ENCODE measurements at places on chromosomes 4 and X. TPM values are rescaled to one million over a fixed set of nuclear protein-coding genes. Genes with fewer than 3 reads are reported as not detected.

Gene GRIA2
- total RNA-seq, result 0.54 TPM

Gene TMEM156
- 3.5 TPM for total RNA-seq

Gene MBNL3
- 34.5 TPM for total RNA-seq

Gene NIPAL1
- total RNA-seq, result 6.9 TPM

Gene CT45A6
- total RNA-seq, result not detected

Gene PNCK
- 1.5 TPM for total RNA-seq

Gene SYN1
- total RNA-seq, result 0.85 TPM

Gene TEX13B
- not detected for total RNA-seq

Gene USP9X
- 86.8 TPM for total RNA-seq

Gene NHSL2
- 10.8 TPM for total RNA-seq

Gene IL2RG
- total RNA-seq, result 15.0 TPM

Gene CXCL1
- total RNA-seq, result 29.7 TPM

Gene TMPRSS11F
- total RNA-seq, result not detected

DNA sequence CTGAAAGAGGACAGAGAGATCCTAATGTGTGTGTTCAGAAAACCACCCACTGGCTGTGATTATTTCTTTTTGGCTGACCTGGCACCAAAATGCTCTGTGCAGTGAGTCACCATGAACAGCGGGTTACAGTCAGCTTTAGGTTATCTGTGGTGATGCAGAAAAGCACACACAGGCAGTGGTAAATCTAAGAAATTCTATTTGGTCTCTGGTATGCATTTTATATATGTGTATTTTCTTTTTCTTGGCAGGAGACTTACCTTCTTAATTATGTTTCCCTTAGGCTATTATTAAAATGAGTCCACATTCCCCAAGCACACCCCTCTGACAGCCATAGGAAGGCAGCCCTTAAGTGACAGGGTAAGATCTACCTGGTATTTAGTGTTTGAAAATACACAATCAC lies 79.1 kb upstream of the TFDP3 start:
- no peak for DNase-seq

DNA sequence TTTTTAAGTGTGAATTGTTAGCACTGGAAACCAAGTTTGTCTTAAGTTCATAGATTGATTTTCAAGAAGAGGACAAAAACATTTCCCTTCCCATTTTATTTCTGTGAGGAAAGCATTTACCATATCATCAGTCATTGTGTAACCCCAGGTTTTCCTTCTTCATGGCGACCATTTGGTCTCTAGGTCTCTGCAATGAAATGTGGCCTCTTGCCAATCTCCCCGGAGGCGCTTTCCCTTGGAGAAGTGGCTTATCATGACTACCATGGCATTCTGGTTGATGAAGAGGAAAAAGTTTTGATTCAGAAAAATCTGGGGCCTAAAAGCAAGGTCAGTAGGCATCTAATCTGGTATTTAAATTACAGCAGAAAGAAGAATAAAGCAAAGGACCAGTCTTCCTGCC lies 54.4 kb downstream of the ADD1 start:
- DNase-seq, result no peak

DNA sequence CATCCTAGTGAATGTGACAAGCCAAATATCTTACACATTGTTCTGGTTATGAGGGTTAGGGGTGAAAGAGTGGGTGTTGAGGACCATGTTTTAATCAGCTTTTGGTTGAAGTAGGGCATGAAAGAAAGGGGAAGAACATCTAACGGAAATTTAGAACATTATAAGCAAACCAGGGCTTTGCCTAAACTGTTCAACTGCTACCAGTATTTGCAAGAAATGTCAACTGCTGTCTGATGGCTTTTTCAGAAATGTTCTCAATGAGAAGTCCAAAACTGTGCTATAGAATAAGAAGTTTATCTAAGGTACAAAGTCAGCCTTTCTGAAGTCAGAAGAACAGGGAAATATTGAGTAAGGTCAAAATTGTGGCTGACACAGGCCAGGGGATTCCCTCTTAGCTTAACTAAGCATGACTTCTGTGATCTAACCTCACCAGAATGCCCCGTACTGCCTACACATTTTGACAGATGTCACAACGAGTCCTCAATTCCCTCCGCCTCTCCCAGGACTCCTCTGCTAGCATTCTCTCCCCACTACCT lies 67.1 kb downstream of the DTHD1 start:
- no peak for DNase-seq

- DNase-seq, result no peak
These were observed 74.7 kb upstream of the SMAD1 start for GRCh38 chr4:145406970-145407369.

- DNase-seq, result no peak
These were observed 60.9 kb downstream of the ANAPC4 start for GRCh38 chr4:25437926-25438325.

DNA sequence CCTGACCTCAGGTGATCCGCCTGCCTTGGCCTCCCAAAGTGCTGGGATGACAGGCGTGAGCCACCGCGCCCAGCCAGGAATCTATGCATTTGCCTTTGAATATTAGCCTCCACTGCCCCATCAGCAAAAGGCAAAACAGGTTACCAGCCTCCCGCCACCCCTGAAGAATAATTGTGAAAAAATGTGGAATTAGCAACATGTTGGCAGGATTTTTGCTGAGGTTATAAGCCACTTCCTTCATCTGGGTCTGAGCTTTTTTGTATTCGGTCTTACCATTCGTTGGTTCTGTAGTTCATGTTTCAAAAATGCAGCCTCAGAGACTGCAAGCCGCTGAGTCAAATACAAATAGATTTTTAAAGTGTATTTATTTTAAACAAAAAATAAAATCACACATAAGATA lies 44.2 kb upstream of the SHOX start:
- DNase-seq, result no peak

DNA sequence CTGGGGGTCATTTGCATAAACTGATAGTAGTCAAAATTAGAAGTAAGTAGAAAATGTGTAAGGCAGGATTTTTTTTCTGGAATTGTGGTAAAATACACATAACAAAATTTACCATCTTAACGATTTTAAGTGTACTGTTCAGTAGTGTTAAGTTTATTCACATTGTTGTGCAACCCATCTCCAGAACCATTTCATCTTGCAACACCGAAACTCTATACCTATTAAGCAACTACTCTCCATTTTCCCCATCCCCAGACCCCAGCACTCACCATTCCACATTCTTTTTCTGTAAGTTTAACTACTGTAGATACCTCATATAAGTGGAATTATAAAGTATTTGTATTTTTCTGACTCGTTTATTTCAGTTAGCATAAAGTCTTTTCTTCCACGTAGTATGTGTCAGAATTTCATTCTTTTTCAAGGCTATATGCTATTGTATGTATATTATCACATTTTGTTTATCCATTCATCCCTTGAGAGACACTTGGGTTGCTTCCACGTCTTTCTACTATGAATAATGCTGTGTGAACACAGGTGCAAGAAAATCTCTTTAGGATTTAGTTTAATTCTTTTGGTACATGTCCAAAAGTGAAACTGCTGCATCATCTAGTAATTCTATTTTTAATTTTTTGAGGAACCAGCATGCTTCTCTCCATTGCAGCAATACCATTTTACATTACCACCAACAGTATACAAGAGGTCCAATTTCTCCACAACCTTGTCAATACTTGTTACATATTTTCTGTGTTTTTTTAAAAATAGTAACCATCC lies 39.1 kb upstream of the NSUN7 start:
- no peak for DNase-seq

GRCh38 chr4:38005637-38006036 lies 45.4 kb downstream of the PTTG2 start:
- no peak for DNase-seq

DNA sequence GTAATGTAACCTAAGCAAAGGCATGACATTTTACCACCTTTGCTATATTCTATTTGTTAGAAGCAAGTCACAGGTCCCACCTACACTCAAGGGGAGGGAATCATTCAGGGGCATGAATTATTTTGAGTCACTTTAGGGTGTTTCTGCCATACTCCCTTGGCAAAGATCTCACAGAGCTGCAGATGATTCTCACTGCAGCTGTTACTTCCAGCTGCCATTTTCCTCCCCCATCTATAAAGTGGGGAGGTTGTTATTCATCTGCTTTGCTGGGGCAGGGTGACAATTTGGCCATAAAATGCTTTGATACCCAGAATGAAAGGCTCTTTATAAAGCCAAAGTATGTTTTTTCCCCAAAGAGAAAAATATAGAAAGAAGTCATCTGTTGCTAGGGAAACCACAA lies 136.5 kb upstream of the SMIM31 start:
- no peak for DNase-seq

- DNase-seq, result no peak
These were observed 94.6 kb downstream of the SYNPO2 start for GRCh38 chr4:118983293-118983692.

DNA sequence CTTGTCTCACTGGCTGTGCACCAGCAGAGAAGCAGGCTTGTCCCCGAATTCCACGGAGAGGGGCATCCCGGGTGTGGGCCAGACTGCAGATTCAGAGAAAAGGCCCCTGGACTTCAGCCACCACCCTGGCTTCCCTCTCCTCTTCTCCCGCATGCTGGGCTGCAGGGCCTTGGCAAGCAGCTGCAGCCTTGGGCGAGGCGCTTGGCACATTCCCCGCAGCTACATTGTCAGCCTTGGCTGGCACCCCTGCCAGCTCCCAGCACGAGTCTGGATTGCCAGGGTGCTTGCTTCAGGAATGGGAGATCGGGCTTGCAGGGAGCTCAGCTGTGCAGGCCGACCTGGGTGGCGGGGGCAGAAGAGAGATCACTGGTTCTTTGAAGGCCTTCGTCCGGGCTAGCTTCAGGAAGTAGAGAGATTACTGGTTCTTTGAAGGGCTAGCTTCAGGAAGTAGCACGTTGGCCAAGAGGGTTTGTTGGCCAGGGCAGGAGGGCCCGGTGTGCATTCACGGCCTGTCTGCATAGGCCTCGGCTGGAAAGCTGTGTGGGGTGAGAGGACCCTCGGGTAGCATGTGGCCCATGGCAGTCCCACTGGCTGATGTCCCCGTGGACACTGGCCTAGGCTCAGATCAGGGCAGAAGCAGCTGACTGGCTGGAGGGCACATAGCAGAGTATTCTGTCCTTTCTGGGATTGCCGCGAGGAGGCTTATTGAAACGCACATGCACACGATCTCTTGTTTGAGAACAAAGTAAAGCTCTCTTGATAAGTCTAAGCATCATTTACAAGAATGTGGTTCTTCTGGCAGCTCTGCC lies 2.7 kb downstream of the ABCD1 start:
- no peak for DNase-seq

GRCh38 chr4:175339100-175339707 lies 421.0 kb downstream of the ADAM29 start:
- DNase-seq, result no peak

GRCh38 chrX:21806691-21807090 lies 32.7 kb upstream of the MBTPS2 start:
- no peak for DNase-seq

- DNase-seq, result no peak
These were observed 2563.6 kb downstream of the PCDH7 start for GRCh38 chr4:33283818-33284217.

GRCh38 chrX:21656587-21657317 lies 1.4 kb downstream of the KLHL34 start:
- DNase-seq, result no peak

- no peak for DNase-seq
These were observed 106.6 kb downstream of the CRLF2 start for GRCh38 chrX:1105671-1106419.

DNA sequence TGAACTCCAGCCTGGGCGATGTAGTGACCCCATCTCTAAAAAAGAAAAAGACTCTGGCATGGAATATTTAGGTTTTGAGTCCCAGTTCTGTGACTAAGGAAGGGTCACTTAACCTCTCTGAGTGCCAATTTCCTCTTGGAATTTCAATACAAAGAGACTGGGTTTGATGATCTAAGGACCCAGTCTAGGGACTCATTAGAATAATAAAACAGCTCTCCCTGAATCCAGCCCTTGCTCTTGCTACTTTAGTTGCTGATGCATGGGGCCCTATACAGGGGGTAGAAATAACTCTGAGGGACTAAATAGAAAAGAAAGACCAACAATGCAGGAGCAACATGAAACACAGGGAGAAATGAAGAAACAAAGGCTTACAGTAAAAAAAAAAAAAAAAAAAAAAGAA lies 12.6 kb downstream of the C4orf54 start:
- no peak for DNase-seq

DNA sequence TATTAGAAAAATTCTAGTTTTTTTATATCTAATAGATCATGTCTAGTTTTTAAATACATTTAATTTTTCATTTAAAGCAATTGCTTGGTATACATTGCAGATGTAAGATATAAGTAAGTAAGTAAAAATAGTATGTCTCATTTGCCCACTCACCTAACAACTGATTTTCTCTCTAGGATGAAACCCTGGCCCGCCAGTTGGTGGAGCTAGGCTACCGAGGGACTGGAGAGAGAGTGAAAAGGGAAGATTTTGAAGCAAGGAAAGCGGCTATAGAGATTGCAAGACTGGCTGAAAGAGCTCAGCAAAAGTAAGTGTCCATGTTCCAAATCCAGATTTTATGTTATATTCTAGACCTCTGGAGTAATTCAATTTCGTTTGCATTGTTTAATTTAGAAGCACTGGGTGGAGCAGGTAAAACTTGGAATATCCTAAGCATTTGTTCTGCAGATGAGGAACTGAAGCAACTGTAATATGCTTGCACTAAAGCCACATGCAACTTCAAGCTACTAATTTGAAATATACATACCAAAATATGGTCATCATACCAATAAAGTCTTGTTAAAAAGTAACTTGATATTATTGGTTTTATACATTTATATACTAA lies 27.1 kb downstream of the CFAP299 start:
- DNase-seq, result peak; percentile 66

DNA sequence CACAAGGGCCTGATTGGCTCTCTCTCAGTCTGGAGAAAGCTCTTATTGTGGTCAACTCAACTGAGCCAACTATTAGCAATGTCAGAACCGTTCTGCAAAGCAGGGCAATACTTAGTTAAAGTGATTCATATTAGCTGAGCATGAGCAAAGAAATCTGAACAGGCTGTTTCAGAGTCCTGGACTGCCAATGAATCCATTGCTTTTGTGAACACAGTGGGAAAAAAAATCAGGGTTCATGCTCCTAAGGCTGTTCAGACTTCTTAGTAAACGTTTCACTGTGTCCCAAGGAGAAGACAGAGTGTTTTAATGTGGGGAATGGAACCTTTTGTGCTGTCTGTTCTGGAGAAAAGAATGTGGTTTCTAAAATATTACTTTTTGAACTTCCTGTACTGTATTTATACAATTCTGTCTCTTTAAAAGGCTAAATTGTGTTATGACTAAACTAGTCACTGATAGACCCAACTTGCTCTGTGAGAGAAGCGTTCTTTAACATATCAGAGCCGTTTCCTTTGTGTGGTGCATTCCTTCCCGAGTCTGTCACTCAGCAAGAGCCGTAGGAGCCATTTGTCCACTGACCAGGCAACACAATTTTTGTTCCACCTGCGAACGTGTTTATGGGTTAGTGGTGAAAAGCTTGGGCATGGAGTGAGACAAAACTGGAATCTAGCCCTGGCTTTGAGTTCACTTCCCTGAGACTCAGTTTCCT lies 366.1 kb downstream of the FBXO8 start:
- no peak for DNase-seq

DNA sequence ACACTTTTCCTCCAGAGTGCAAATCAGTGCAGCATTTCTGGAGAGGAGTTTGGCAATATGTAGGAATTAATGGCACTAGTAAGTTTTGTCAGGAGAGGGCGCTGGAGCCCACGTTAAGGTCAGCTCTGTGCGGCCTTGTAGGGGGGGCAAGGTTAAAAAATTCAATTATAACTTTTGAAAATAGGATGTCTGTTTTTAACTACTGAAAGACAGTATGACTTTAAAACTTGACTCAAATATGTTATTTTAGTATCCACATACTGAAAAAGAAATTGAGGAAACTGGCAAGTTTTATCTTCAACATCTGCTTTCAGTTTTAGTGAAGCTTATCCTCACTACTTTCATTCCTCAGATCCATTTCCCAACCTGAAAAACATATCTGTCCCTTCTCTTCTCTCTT lies 30.9 kb upstream of the HSD17B13 start:
- peak; percentile 15 for DNase-seq

GRCh38 chrX:15204130-15204751 lies 65.6 kb downstream of the ASB9 start:
- no peak for DNase-seq

Measured in kidney (tissue), 22 donors.